ENCODE measurements at places on chromosomes 5 and 9.

- DNase-seq, result no peak
These were observed 1053.5 kb downstream of the NR2F1-AS1 start for GRCh38 chr5:92527311-92528078.

GRCh38 chr5:75550597-75550996 lies 38.9 kb downstream of the POLK start:
- no peak for DNase-seq

- no peak for DNase-seq
These were observed 31.8 kb downstream of the SPATA31C2 start for GRCh38 chr9:88106492-88106891.

DNA sequence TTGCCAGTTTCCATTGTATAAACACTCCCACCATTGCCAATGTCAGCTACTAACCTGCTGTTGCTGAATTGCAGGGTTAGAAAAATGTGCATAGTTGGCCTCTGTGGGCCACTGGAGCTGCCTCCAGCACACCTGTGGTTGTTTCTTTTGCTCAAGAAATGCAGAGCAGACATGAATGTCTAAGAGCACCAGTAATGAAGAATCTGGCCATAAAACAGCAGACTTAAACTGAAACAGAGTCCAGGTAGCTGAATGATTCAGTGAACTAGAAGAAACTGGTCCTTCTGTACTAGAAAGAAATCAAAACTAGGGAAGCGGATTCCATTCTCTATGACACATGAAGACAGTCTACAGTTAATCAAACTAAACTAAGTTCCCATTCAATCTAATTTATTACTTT lies 48.2 kb downstream of the NUDT12 start:
- no peak for DNase-seq

DNA sequence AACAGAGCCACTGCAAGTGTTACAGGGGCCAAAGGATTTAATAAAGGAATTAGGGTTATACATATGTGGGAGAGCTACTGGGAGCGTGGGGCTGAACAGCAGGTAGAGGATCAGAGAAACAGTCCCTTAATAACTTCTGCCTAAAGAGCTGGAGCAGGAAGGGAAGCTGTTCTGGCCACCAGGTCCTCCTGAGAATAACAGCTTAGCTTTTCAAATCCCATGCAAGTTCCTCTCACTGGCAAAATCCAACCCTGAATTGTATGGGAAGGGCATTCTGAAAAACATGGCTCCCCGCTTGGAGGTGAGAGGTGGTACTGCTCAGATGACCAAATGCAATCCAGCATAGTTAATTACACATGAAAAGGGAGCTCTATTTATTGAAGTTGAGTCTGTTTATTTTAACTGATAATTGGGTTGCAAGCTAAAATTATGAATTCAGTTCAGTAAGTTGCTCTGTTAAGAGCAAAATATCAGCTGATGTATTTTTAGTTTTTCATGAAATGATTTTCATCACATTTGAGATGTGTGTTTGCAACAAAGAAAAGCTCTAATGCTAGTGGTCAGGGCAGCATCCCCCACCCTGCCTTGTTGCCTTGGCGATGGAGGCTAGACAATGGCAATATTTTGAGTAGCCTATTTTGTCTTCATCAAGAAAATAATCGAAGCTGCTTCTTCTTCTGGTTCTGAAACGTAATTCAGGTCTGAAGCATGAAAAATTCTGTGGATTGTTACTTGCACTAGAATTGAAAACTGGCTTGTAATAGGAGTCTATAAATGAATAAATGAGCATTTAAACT lies 58.4 kb upstream of the SH3GL2 start:
- DNase-seq, result no peak

- no peak for DNase-seq
These were observed 96.0 kb upstream of the FSTL4 start for GRCh38 chr5:133708331-133708850.

DNA sequence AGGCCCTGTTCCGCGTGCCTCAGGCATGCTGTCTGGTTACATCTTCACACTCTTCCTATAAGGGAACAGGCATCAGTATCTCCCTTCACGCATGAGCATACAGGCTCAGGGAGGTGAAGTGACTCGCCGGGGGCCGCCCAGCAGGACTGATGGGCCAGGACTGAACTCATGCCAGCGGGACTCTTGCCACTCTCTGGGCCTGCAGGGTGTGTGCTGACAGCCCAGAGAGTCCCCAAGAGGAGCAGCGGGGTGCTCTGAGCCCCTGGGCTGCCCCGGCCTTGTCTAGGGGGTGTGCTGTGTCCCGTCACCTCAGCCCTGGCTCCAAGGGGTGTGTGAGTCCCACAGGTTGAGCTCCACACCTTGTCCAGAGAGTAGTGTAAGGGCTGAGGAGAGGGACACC lies 9.9 kb downstream of the KCNT1 start:
- DNase-seq, result no peak

GRCh38 chr5:154268073-154268472 lies 77.5 kb downstream of the GALNT10 start:
- no peak for DNase-seq

GRCh38 chr9:14883310-14883944 lies 26.8 kb downstream of the FREM1 start:
- no peak for DNase-seq

- DNase-seq, result no peak
These were observed 32.3 kb upstream of the CDK5RAP2 start for GRCh38 chr9:120612218-120612617.
